NCI-H1417 treated with DMSO at 0.1 percent for 48 hours (cell line): ENCODE measurements at places on chromosomes 2 and 18.

DNA sequence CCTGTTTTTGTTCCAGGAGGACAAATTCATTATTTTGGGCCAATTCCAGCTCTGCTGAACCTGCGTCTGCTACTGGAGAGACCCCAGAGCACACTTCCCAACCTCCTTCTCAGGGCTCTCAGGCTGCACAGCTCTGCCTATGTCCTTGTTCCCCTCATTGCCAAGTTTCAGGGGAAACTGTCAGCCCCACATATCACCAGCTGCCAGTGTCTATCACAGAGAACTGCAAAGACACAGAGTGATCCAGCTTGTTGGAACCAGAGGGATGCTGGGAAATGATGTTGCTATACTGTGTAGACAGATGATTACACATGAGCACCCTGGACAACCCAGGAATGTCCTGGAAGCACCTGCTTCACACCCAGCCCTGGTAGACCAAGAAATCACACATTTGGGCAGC, 67.4 kb upstream of the TMEM247 start:
- no peak for DNase-seq

GRCh38 chr2:224063298-224063648, 24.2 kb upstream of the SERPINE2 start:
- DNase-seq: no peak

DNA sequence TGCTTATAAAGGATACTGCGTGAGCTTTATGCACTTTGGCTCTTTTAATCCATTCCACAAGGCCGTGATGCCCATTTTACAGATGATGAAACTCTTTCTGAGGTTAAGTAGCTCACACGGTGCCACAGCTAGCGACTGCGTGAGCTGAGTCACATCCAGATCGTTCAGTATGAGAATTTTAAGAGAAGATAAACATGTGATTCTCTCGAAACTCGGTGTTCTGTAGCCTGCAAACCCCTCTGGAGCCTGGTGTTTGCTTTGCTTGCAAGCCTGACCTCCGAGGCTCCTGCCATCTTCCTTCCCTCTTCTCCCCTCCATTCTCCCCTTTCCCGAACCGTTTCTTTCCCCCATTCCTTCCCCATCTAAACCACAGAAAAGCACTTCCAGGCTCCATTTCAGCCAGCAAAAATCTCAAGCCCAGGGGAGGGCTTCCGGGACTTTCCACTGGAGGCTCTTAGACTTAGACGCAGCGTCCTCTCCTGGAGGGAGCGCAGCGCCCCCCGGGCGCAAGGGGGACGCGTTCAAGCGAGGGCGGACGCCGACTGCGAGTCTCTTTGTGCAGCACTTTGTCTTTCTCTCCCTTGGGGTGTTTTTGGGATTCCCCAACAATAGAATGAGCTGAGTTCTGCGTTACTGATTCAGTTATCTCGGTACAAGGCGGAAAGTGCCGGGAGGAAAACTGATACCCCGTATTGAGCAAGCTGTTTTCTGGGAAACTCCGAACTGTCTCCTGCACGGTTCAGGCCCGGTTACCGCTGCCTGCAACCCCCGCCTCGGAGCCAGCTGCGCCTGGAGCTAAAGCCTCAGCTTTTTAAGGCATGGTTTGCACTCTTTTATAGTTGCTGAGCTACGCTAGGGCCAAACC, 38.0 kb downstream of the CYP1B1 start:
- no peak for DNase-seq

DNA sequence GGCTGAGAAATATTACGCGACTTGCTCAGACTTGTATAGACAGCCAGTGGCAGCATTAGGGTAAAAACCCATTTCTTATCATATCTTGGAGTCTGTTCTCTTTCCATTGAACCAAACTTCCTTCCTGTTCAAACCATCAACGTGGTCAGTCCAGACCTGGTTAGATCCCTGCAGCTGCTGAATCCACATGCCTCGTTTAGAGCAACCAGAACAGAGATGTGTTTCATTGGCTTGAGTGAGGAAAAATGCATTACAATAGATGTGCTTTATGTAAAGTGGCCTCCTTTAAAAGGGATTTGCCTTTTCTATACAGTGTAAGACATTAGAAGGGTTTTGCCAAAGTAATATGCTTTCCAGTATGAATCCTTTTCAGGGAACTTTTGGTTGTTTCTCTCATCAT, 232.4 kb downstream of the MEIS1 start:
- DNase-seq: no peak

GRCh38 chr2:223260681-223261080, 208.7 kb downstream of the KCNE4 start:
- DNase-seq: no peak

DNA sequence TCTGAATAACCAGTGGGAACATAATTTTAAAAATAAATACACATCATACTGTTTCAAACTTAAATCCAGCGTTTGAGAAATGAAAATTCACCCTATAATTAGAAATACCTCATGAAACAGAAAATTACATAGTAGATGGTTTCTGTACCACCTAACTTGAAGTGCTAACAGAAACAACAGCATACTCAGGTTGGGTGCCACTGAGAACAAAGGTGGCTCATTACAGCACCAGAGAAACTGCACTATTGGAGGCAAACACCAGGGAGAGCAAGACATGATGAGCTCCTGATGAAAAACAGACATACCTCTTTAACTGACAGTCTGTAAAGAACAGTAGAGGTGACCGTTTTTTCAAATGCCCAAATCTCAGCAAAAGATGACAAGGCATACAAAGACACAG, 12.6 kb downstream of the SULT1C4 start:
- DNase-seq: no peak

DNA sequence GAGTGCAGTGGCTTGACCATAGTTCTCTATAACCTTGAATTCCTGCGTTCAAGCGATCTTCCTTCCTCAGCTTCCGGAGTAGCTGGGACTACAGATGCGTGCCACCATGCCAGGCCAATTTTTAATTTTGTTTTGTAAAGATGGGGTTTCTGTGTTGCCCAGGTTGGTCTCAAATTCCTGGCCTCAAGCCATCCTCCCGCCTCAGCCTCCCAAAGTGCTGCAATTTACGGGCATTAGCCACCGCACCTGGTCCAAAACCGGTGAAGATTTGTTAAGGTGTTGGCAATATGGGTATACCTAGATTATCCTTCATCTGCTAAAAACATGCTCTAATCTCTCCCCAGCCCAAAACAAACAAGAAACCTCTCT, 1.3 kb upstream of the EIF2AK3 start:
- no peak for DNase-seq

GRCh38 chr2:191333911-191334357, 88.7 kb downstream of the MYO1B start:
- DNase-seq: no peak

DNA sequence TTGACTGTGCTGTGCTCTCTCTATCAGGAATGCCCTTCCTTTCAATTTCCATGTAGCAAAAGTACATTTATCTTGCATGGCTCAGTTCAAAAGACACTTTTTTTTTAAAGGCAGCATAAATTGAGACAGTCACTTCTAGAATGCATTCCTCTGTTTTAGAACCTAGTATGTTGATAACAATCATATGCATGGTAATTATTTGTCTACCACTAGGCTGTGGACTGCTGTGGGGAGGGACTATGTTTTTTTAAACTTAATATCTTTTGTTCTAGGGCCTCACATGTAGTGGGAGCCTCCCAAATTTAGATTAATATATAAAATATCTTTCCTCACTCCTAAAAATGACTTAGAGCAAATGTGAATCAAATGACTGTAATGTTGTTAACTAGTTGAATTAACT, 269.9 kb downstream of the MEIS1 start:
- DNase-seq: no peak

GRCh38 chr2:170324640-170325046, 146.7 kb downstream of the MYO3B start:
- no peak for DNase-seq

DNA sequence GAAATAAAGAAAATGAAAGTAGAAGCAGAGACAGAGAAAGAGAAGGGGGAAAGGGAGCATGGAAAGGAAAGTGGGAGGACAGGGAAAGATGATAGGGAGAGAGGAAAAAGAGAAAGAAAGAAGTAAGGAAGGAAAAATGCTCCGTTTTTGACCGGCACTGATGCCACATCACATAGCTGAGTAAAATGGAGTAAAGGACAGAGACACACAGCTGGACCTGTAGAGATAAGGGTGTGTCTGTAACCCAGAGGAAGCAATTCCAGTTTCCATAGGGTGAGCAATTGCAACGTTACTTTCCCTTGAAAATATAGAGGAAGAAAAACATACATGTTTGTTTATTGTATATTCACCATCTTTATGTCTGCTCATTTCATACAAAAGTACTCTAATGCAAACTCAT, 1866.9 kb upstream of the PIK3C3 start:
- no peak for DNase-seq

DNA sequence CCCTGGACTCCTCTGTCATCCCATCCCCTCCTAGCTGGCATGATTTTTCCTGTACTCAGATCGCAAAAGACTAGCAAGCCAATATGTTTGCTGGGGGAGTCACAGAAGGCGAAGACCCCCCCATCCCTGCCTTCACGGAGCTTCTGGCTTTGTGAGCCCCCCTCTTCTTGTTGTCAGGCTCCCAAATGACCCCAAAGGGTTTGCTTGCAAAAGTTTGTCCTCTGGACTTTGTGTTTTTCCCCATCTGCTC, 169.9 kb downstream of the SMAD7 start:
- DNase-seq: no peak

- DNase-seq: no peak
Measured at GRCh38 chr2:1455466-1455865, 42.2 kb downstream of the TPO start.

DNA sequence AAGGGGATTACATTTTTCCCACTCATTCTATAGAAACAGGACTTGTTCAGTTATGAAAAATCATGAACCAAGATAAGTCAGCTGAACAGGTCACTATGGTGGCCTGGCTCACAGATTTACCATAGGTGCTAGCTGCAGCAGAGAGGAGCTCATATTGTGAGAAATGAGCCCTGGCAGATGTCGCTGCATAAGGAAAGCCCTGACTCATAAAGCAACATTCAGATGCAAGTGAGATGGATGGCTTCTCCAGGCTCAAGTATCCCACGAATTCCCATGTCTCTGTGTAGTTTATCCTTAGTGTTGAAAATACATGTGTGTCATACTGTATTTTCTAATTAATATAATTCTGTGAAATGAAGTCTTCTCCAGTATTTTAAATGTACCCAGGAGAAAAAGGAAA, 115.0 kb upstream of the LHCGR start:
- no peak for DNase-seq
